Stimulated activated CD4-positive, alpha-beta T cell treated with anti-CD3 and anti-CD28 coated beads, Interleukin-4, amount 100 ng/mL, for 48 hours (primary cell): ENCODE measurements at places on chromosomes 2 and 18.

- DNase-seq = no peak
Measured at GRCh38 chr2:34368304-34368703, 769.2 kb upstream of the FAM98A start.

DNA sequence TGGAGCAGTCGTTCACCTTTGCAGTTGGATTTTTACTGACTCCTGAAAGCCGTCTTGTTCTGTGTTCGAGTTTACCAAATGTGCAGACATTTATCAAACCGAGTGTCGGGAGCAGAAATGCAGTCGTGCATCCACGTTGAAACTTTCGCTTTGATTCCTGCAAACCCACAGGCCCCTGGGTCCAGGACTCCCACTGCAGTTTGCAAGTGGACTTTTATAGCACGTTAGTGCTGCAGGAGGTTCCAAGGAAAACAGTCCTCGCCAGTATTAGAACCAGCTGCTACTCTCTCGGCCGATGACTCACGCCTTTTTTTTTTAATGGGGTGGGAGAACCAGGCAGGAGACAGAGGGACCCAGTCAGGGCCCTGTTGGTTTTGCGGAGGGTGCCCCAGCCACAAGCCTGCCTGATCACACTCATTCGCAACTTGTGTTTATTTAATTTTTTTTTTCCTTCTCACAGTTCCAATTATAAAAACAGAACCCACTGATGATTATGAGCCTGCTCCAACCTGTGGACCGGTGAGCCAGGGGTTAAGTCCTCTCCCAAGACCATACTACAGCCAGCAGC lies 90.1 kb downstream of the NFATC1 start:
- no peak for DNase-seq

GRCh38 chr18:59980188-59980637 lies 80.4 kb downstream of the PMAIP1 start:
- DNase-seq = no peak

- no peak for DNase-seq
Measured at GRCh38 chr18:50704357-50704940, 115.4 kb downstream of the MRO start.

DNA sequence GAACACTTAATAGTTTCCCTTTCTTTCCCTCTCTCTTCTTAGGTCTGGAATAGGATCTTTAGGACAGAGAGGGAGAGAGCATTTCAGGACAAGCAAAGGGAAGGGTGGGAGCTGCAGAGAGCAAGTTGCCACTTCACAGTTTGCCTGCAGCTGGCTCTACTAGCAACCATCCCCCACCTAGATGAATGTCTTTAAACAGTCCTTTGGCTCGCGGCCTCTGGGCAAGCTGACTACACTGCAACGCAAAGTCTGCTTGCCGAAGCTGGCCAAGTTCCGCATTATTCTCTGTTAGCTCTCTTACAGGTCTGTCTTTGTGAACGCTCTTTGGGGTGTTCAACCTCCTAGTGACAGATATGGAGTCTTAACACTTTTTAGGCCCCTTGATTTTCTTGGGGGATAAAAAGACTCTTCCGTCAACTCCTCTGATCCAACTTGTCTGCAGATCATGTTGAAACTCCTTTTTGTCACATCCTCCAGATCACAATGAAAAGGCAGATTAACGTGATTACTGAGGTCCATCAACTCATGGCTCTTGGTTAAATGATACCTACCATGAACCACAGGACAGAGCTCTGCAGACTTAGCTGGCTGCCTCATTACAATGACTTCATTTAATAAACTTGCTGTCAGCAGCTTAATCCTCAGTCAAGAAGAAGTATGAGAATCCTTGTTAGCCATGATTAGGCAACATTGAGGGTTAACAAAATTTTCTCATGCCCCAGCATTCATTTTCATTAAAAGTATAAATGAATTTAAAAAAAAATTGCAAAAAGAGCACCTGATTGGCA lies 74.6 kb downstream of the SLC4A3 start:
- DNase-seq = no peak

GRCh38 chr2:7774481-7774880 lies 857.3 kb downstream of the RNF144A start:
- DNase-seq = no peak

DNA sequence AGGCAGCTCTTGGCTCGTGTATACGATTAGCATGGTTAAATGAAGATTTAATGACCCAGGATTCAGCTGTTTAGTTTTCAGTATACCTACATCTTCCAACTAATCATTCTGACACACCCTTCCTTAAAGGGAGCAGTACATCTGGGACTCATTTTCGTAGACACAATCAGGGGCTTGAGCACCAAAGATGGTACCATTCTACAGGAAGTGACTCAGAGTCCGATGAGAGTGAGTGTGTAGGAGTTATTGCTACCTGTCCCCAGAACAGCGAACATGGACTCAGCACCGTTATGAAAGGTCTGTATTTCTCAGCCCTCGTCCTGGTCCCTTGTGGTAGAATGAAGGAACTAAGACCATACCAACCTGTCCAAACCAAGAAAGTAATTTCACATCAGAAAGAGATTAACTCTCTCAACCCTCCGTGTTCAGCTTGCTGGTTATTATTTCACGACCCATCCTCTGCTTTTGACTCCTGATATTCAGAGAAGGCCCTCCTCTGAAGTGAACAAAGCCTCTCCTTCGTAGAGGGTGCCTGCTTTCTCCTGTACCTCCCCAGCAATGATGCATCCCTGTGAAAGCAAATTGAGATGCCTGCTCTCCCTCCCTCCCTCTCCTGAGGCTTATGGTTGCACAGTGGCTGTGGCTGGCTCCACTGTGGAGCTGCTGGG lies 214.8 kb downstream of the MTX2 start:
- no peak for DNase-seq

- DNase-seq = no peak
Measured at GRCh38 chr18:41096504-41096903, 858.5 kb upstream of the PIK3C3 start.

GRCh38 chr2:171036532-171036931 lies 107.5 kb downstream of the GORASP2 start:
- DNase-seq = no peak
